ENCODE measurements at places on chromosomes 5 and 9.

DNA sequence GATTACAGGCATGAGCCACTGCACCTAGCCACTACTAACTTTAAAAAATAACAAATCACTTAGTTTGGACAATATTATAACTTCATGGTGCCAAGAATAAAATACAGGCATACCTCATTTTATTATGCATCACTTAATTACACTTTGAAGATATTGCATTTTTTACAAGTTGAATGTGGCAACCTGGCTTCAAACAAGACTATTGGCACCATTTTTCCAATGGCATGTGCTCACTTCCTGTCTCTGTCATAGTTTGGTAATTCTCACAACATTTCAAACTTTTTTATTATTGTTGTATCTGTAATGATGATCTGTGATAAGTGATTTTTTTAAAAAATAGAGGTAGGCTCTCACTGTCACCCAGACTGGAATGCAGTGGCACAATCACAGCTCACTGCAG lies 49.9 kb upstream of the ERBIN start:
- no peak for DNase-seq

- no peak for DNase-seq
Observed at GRCh38 chr9:138104251-138105122, 226.9 kb downstream of the CACNA1B start.

GRCh38 chr9:78592811-78593210 lies 295.9 kb downstream of the PSAT1 start:
- no peak for DNase-seq

GRCh38 chr5:16585041-16585667 lies 31.6 kb downstream of the RETREG1 start:
- no peak for DNase-seq

- no peak for DNase-seq
Observed at GRCh38 chr5:160627921-160628618, 206.4 kb downstream of the PTTG1 start.

- no peak for DNase-seq
Observed at GRCh38 chr5:128669803-128670202, 131.8 kb upstream of the FBN2 start.

DNA sequence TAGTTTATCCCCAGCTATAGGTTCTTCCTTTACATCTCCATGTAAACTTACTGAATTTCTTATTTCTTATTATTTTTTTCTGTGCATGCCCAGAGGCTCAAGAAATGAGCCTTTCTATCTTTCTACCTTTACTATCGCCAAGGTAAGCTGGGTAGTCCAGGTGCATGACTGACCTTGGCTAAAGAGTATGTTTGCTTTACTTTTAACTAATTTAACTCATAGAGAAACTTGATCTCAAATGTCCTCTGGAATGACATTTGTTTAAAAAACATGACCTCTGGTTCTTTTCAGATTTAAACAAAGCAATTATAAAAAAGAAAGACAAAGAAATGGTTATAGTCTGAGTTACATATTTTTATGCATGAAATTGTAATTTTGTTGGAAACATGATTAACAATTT lies 397 bp downstream of the C6 start:
- DNase-seq = no peak

GRCh38 chr5:160169326-160169725 lies 50.1 kb upstream of the PWWP2A start:
- DNase-seq = no peak

- DNase-seq = no peak
Observed at GRCh38 chr9:88802533-88802932, 188.7 kb upstream of the S1PR3 start.

DNA sequence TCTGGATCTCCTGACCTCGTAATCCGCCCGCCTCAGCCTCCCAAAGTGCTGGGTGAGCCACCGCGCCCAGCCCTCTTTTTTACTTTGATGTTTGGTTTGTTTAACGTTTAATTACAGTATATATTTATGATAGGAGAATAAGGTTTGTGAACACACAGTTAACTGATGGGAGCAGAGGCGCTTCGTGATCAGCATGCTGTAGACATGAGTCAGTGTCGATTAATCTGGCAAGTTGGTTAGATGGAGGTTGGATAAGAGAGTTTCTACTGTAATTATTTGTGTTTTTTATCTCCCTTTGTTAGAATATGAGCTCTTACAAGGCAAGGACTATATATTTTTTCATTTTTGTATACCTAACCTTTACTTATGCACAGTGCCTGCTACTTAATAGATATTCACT lies 14.3 kb downstream of the ATG10 start:
- no peak for DNase-seq

- DNase-seq = no peak
Observed at GRCh38 chr5:62909326-62909725, 330.7 kb downstream of the LRRC70 start.

DNA sequence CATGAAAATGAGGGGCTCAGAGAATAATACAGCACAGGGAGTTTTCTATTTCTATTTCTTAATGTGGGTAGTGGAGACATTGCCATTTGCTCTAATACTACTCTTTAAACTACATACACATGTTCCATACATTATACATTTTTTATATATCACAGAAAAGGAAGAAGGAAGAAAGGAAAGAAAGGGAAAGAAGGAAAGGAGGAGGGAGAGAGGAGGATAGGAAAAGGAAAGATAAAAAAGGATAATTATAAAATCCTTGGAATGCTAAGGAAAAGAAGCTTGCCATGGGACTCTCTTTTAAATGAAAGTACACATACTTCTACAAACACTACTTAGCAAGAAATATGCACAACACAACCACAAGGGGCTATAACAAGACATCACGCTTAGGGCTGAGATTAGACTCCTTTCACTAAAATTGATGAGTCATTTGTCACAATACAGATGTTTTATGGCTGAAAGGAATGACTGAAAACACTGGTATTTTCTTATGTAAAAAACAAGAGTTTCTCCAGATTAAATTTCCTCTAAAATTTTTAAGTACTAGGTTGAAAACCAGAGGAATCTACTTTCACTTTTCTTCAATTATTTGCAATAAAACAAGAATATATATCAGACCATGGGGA lies 219.8 kb downstream of the ARL15 start:
- no peak for DNase-seq

GRCh38 chr9:131727184-131727759 lies 12.6 kb downstream of the RAPGEF1 start:
- DNase-seq = no peak

DNA sequence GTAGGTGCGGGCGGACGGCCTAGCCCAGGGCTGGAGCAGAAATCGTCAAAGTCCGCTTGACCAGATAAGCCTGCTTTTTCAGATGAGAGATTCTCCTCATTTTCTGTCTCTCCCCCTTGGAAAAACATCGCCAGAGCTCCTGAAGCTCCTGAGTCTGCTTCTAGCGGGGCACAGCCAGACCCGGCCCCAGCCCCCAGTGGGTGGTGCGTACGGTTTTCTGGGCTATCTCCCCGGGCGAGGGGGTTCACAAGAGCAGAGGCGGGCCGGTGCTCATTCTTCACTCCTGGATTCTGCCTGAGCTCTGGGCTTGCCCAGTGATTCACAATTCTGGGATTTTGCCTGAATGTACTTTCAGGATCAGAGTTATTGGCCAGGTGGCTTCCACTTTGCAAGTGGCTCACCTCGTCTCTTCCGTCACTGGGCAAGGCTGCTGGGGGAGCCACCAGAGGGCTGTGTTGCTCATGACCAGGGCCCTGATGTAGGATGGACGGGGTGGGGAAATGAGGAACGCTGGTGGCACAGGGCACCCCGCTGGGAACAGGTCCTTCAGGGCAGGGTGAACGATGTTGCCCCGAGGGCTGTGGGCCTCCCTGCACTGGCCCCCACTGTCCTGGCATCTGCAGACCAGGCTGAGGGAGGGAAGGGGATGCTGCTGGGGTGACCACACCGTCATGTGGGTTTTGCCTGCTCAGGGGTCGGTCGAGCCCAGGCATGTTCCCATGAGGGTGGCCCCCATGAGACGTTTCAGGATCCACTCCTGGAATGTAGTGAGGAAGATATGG lies 6.3 kb downstream of the SEC16A start:
- DNase-seq = no peak

DNA sequence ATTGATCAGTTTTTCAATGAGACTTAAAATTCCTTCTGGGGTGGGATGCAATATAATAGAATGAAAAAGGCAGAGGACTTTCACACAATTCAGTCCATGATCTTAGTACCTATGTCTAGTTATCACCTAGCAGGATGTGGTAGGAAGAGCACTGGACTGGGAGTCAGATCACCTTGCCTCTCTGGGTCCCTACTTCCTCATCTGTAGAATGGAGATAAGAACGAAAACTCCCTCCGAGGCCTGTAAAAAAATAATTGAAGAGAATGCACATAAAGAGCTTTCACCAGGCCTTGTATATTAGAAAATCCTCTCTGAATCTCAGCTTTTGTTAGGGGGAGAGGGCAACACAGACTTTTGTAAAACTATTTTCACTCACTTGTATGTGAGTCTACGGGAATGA lies 681 bp upstream of the TMEFF1 start:
- DNase-seq = no peak

GRCh38 chr9:75106857-75107256 lies 18.5 kb downstream of the OSTF1 start:
- DNase-seq = no peak

DNA sequence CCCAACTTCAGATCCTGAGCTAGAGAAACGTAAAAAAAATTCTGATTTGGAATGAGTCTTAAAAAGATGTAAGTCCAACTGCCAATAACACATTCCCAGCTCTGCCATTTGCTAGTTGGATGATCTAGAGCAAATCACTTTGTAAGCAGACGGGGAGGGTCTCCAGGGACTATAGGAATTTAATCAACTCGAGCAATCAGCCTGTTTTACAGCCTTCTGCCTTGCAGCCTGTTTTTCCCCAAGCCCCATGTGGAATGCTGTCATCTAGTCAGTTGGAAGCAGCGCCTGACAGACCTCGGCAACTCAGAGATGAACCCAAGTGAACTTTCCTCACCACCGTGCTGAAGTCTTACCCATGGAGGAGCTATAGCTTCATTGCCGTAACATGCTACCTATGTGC lies 34.8 kb upstream of the HRH2 start:
- no peak for DNase-seq

DNA sequence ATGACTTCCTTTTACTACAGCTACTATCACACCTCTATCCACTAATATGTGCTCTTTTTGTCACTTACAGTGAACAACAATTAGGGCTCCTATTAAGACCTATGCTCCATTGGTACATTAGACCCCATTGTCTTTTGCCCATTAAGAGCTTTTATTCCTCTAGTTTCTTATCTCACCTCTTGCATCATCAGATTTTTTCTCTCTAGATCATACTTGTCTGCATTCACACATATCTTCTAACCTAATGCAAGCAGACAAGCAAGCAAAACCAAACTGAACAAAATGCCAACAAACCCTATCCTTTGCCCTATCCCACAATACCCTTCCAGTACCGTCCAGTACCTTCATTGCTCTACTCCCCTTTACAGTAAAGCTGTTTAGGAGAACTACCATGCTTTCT lies 10.1 kb upstream of the RBM27 start:
- no peak for DNase-seq

GRCh38 chr9:131276094-131276888 lies at the start of gene FAM78A:
Gene FAM78A (minus strand): TSS chr9:131276510. CDS start chr9:131276179, 331 bp downstream.
- DNase-seq = peak; percentile 77

GRCh38 chr9:38228331-38229103 lies 159.5 kb upstream of the SHB start:
- no peak for DNase-seq

GRCh38 chr9:5879419-5880181 lies 11.1 kb upstream of the MLANA start:
- DNase-seq = no peak

DNA sequence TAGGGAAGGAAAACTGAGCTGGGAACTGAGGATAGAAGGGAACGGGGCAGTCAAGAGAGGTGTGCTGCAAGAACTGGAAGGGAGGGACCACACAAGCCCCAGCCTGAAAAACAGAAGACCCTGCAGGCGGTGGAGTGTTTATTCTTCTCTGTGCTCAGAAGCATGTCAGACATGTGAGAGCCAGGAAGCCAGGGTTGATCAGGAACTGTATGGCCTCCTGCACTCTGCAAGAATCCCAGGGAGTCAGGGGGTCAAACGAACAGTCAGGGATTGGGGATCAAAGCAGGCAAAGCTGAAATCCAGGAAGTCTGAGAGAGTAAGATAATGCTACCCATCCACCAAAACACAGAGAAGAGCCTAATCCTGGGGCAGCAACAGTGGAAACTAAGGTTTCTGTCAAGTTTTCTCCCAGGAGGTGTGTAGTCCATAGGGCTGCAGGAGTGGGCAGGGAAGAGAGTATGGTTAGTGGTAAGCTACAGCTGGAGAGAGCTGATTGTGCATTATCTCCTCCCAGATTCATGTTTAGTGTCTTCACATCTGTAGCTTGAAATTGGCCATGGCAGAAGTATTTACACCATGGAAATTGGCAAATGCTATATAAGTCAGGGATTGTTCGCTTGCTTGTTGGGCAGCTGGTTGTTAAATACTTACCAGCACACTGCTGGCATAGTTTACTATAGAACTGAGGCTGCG lies 115.4 kb upstream of the SLC44A1 start:
- no peak for DNase-seq

DNA sequence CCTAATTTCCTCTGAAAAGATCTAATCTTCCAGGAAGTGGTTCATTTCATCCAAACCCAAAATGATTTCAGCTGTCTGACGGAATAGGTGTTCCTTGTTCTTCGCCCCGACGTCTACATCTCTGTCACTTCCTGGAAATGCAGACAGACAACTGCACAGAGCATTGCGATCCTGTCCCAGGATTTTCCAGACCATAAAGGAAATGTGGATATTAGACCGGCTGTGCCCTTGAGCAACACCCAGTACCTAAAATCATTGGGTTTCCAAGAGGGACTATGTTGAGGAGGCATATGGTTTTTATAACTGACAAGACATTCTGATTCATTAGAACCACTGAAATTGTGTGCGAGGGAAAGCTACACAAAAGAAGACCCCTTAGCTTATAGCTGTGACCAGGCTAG lies 74.2 kb downstream of the MSX2 start:
- no peak for DNase-seq

DNA sequence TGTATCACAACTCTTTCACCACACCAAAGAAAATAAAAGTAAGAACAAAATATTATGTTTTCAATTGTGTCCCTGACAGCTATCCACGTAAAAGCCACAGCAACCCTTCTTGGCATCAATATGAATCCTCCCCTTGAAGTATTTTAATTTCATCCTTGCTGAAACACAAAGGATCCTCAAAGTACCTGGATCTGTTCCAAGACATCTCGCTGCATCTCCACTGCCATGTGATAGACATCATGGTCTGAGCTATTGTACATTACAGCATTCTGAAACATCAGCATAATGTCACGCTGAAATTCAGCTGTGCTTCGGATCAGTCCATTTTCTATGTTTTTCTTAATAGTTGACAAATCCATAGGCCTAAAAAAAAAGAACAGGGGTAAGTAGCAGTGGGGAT lies 17.7 kb downstream of the BRD8 start:
- DNase-seq = no peak

- peak; percentile 64 for DNase-seq
Observed at GRCh38 chr9:121463026-121463807, 36.4 kb downstream of the GGTA1 start.

DNA sequence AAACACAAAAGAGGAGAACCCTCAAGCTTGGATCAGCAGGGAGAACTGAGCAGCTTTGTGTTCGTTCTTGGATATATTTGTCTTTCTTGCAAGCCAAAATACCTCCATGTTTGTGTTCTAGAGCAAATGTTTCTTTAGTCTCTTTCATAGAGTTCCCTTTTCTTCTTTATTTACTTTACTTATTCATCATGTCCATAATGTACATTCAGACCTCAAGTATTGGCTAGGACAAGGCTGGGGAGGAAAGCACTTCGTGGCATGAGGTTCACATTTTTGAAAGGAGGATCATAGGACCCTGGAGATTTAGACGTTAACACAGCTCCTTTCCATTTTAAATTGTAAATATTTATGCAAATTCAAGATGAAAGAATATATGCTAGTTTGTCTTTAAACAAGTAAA lies 590.2 kb upstream of the MEF2C start:
- DNase-seq = no peak

GRCh38 chr9:35650341-35651158 lies at the start of gene SIT1:
Gene SIT1 (minus strand): TSS chr9:35650931. CDS start chr9:35650853, 78 bp downstream.
- DNase-seq = peak; percentile 72
